NCI-H748 treated with DMSO at 0.1 percent for 48 hours (cell line): ENCODE measurements at places on chromosomes 7 and 10.

DNA sequence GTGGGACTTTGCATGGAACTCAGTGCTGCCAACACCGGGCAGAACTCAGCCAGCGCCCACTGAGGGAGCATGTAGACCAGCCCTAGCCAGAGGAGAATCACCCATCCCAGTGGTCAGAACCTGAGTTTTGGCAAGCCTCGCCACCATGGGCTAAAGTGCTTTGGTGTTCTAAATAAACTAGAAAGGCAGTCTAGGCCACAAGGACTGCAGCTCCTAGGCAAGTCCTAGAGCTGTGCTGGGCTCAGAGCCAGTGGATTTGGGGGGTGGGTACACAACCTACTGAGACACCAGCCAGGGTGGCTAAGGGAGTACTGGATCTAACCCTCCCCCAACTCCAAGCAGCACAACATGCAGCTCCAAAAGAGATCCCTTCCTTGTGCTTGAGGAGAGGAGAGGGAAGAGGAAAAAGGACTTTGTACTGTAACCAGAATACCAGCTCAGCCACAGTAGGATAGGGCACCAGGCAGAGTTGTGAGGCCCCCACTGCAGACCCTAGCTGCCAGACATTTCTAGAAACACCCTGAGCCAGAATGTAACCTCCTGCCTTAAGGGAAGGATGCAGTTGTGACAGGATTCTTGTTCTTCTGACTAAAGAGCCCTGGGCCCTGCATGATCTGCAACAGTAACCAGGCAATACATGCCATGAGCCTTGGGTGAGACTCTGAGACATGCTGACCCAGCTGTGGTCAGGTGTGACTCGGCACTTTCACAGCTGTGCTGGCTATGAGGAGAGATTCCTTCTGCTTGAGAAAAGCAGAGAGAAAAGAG is 24.4 kb downstream of the GSDME start:
- DNase-seq: no peak

DNA sequence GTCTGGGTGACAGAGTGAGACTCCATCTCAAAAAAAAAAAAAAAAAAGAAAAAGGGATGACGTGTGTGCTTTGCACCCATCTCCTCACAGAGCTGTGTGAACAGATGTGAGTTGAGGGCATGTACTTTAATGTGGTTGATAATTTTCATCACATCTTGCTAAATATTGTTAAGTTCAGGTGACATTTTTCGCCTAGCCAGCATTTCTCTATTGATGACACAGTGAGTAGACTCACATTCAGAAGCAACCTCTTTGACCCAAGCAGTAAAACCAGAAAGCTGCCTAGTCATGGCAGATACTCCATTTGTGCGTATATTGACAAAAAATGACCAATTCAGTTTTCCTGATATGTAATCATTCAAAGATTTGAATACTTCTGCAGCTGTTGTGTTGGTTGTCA is 126.0 kb downstream of the ATRNL1 start:
- DNase-seq: no peak

GRCh38 chr7:31893365-31893764 is 176.8 kb downstream of the PDE1C start:
- DNase-seq: no peak

- no peak for DNase-seq
Measured at GRCh38 chr7:79046061-79046460, 407.4 kb downstream of the MAGI2 start.

- DNase-seq: no peak
Measured at GRCh38 chr7:120444650-120445049, 171.7 kb downstream of the KCND2 start.

DNA sequence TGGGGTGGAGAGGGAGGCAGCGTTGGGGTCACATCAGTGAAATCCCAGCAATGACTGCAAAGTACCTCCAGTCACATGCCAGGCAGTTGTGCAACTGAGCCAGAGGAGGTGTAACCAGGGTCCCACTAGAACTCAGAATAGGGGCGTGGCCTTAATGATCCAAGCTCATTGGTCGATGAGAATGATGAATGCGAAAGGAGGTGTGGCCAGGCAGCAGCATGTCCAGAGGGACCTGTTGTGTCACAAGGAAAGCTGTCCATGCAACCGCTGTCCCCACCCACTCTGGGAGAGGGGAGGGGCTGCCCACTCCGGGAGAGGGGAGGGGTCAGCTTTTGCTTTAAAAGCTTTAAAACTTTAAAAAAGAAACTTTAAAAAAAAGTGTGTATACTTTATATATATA is 25.3 kb upstream of the MTPAP start:
- no peak for DNase-seq

GRCh38 chr7:7261863-7262262 is 79.5 kb downstream of the C1GALT1 start:
- DNase-seq: no peak

DNA sequence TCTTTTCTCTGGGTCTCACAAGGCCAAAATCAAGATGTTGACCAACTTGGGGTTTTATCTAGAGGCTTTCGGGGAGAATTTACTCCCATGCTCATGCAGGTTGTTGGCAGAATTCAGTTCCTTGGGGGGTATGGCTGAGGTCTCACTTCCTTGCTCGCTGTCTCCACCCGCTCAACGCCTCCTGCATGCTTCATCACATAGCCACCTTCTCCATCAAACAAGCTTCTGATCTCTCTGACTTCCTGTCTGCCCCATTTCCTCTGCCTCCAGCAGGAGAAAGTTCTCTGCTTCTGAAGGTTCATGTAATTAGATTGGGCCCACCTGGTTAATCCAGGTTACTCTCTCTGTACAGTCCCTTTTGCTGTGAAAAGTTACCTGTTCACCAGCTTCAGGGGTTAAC is 179.1 kb upstream of the FZD1 start:
- DNase-seq: no peak

DNA sequence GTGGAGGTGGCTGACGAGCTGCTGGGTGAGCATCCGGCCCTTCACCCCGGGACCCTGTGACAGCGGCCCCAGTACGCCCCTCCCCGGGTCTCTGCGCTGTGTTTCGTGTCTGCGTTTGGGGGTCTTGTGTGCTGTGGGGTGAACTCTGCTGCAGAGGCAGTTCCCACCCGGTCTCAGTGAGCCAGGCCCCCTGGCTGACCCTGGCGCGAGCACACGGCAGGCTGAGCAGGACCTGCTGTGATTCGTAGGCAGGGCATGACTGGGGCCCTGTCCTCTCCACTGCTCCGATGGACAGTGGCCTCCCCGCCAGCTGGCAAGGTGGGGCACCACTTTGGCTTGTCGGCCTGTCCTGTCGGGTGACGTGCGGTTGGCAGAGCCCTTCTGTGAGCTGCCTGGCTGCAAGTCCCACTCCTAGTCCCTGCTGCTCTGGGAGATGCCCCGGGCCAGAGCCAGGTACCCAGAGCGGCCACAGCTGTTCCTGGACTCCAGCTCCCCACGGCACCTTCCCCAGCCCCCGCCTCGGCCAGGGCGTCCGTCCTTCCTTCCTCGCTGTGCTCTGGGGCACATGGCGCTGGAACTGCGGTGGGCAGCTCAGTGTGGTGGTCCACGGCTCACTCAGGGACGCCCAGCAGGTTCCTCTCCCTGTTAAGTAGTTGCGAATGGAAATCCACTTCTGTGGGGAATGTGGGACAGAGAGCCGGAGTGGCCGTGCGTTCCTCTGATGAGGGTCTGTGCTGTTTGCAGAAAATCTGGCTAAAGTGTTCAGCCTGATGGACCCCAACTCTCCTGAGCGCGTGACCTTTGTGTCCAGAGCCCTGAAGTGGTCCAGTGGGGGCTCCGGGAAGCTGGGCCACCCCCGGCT is 10.5 kb downstream of the GET4 start:
- no peak for DNase-seq

DNA sequence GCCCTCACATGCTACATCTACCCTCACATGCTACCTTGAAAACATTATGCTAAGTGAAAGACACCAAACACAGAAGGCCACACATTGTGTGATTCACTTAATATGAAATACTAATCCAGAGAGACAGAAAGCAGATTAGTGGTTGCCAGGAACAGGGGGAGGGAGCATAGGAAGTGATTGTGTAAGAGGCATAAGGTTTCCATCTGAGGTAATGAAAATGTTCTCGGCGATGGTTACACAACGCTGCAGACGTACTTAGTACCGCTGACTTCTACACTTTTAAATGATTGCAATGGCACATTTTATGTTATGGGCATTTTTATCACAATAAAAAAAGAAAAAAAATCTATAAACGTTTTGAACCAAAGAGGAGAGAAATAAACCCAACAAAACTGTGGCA is 742.3 kb downstream of the TYW1 start:
- DNase-seq: no peak

- DNase-seq: no peak
Measured at GRCh38 chr7:22255342-22255741, 101.6 kb downstream of the RAPGEF5 start.

GRCh38 chr10:114397651-114398145 is 6.6 kb downstream of the AFAP1L2 start:
- no peak for DNase-seq

- DNase-seq: no peak
Measured at GRCh38 chr10:49791100-49791499, 29.0 kb upstream of the OGDHL start.

GRCh38 chr7:45680776-45681175 is 106.6 kb downstream of the ADCY1 start:
- DNase-seq: no peak

GRCh38 chr10:62306663-62307062 is 38.0 kb upstream of the RTKN2 start:
- DNase-seq: no peak

- DNase-seq: no peak
Measured at GRCh38 chr7:128251337-128251736, 10.3 kb downstream of the LEP start.

- no peak for DNase-seq
Measured at GRCh38 chr10:36278176-36278575, 636.1 kb upstream of the FZD8 start.

DNA sequence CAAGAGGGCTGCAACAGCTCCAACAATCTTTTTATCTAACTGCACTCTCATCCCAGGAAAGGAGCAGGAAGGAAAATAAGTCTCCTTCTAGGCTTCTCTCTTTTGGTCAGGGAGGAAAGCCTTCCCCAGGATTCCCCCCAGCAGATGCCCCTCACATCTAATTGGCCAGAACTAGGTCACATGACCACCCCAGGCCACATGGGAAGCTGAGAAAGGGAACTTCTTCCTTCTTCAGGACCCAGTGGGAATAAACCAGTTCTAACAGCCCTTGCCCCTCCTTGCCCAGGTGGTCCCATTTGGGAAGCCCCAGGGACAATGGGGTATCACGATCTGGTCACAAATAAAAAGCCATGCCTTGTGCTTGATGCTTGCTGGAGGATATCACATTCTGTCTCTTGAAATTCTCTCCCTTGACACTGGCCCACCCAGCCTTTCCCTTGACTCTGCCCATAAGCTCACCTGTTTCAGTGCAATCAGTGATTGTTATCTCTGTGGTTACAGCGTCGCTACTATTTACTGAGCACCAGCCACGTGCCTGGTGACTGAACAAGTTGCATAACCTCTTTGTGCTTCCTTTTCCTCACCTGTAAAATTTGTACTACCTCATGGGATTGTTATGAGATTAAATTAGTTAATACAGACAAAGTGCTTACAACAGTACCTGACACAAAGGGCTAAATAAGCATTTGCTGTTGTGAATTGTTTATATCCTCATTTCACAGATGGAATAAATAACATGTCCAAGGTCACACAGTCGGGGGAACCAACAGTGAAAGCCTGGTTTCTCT is 9.0 kb upstream of the TACR2 start:
- no peak for DNase-seq

DNA sequence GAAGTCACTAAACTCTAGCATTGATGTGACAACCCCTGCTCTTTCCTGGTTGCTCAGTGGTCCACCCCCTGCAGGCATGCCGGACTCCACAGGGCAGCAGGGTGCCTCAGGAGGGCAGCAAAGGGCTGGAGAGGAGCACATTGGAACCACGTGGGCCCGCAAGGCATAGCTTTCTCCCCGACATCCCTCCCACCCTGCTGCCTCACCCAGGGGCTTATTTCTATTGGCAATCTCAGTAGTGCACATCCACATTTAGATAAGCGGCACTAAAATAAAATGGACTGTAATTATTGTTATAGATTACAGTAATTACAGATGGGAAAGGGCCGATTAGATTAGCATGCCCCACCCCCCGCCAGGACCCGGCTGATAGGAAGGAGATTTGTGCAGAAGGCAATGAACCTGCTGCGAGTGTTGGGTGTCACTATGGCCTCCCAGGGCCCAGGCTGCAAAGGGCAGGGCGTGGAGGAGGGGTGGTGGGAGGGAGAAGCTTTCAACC is 580.1 kb downstream of the GRID1 start:
- DNase-seq: peak; percentile 30

- no peak for DNase-seq
Measured at GRCh38 chr7:102082693-102083368, 203.8 kb upstream of the SH2B2 start.

- no peak for DNase-seq
Measured at GRCh38 chr7:91431601-91432000, 167.4 kb downstream of the FZD1 start.

GRCh38 chr10:64101606-64102263 is 580.5 kb downstream of the REEP3 start:
- DNase-seq: no peak

DNA sequence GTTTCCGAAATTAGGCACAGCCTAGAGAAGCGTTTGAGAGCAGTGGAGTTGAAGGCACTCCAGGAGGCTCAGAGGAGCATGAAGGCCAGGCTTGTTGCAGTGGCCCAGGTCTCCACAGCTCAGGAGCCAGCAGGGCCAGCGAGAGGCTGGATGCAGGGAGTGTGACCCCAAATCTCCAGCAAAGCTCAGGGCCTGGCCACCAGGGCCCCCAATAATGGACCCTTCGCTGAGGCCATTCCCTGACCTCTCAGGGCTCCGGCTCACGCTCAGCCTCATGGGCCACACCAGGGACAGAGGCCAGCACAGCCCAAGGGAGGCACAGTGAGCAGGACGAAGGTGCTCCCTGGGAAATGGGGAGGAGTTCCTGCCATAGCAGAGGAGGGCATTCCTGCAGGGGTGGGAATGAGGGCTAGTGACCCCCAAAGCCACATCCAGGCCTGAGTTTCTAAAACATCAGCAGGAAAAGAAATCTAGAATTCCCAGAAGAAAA is 47.5 kb downstream of the EBF3 start:
- DNase-seq: no peak

GRCh38 chr10:75924309-75924902 is 493.0 kb downstream of the LRMDA start:
- DNase-seq: no peak

DNA sequence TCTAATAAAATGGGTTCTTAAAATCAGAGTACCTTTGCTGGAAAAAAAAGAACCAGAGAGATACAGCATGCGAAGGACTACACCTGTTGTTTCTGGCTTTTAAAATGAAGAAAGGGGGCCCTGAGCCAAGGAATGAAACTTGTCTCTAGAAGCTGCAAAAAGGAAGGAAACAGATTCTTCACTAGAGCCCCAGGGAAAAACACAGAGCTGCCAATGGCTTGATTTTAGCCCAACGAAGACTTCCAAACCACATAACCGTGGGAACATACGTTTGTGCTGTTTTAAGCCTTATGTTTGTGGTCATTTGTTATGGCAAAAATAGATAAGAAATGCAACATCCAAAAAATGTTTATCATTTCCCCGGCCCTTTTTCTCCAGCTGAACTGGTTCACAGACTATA is 780.0 kb downstream of the SORCS1 start:
- DNase-seq: no peak

GRCh38 chr7:148729984-148730733 is 31.5 kb downstream of the CUL1 start:
- no peak for DNase-seq

- DNase-seq: no peak
Measured at GRCh38 chr7:66903360-66904062, 17.5 kb upstream of the TMEM248 start.

GRCh38 chr10:114956466-114956865 is 18.5 kb downstream of the TRUB1 start:
- no peak for DNase-seq

- DNase-seq: no peak
Measured at GRCh38 chr7:33979807-33980355, 74.5 kb downstream of the BMPER start.

GRCh38 chr7:131540491-131541162 is 15.8 kb downstream of the PODXL start:
- DNase-seq: no peak
